ENCODE measurements at places on chromosomes 5 and 9.

- DNase-seq = no peak
These were observed 32.5 kb downstream of the SHB start for GRCh38 chr9:38036359-38037084.

GRCh38 chr5:79591326-79591725, 20.9 kb upstream of the TENT2 start:
- DNase-seq = no peak

GRCh38 chr9:134555094-134555650, 86.4 kb upstream of the COL5A1 start:
- no peak for DNase-seq

DNA sequence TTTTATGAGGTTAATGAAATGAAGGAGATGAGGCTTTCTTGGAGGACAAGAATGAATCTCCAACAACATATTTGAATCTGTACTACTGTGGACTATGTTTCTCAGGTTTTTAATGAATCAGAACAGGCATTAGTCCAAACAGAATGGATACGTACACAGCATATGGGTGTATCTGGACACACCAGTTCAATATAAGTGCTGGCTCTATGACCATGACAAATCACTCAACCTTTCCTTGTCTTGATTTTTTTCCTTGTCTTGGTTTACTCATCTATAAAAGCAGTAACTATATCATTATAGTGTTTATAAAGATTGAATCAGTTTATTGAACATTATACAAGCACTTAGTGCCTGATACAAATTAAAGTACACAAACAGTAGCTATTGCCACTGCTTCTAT, 104.1 kb downstream of the AP3B1 start:
- DNase-seq = no peak

DNA sequence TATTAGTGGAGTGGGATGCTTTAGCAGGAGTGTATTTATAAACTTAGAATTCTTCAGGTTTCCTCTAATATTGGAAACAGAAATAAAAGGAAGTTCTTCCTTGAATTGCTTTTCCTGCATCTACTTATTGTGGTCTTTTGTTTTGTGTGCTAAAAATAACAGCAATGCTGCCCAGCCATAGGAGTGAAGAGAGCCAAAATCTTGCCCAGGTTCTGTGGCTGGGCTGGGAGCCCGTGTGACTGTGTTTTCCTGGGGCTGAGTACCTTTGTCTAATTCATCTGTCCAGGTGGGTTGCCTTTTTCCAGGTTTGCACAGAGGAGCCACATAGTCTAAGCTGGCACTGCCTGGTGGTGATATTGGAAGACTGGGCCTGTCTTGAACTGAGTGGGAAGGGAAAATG, 179.7 kb upstream of the ADAMTSL1 start:
- DNase-seq = no peak

- no peak for DNase-seq
These were observed 94.4 kb upstream of the BASP1 start for GRCh38 chr5:17123010-17123409.

DNA sequence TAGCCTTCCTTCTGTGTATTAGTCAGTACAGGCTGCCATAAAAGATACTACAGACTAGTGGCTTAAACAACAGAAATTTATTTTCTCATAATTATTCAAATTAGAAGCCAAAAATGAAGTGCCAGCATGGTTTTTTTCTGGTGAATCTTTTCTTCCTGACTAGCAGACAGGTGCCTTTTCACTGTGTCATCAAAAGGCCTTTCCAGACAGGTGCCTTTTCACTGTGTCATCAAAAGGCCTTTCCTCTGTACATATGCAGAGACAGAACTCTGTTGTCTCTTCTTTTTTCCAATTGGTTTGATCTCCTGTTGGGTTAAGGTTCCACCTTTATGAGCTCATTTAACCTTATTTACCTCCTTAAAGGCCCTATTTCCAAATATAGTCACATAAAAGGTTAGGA, 599.9 kb downstream of the ISL1 start:
- no peak for DNase-seq

DNA sequence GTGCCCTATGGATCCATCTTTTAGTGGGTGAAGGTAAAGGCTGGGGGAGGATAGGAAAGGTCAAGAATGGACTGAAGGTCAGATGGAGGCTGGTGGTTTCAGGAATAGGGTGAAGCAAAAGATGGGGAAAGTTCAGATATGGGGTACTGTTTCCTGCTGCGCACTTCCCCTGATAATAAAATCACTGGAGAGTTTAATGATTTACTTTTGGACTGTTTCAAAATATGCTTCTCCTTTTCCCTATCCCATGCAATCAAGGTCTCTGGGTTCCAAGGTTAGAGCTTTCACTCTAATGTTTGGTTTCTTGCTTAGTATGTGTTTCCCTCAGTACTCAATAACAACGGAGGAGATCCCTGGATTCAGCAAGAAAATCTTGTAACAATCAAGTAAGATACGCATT, 10.8 kb upstream of the PPP3R2 start:
- DNase-seq = no peak

Data from activated CD8-positive, alpha-beta memory T cell treated with anti-CD3 and anti-CD28 coated beads for 1 hour (primary cell).